Naive thymus-derived CD8-positive, alpha-beta T cell (primary cell): ENCODE measurements at places on chromosomes 6 and 20. TPM values are rescaled to one million over a fixed set of nuclear protein-coding genes. Genes with fewer than 3 reads are reported as not detected.

The TBX18 gene
- not detected for polyA plus RNA-seq

The BYSL gene
- 4.9 TPM for polyA plus RNA-seq

The HSD17B8 gene
- polyA plus RNA-seq = 79.2 TPM

The GATA5 gene
- not detected for polyA plus RNA-seq

The PKIG gene
- polyA plus RNA-seq = 6.1 TPM

The BMP7 gene
- not detected for polyA plus RNA-seq

The WFDC5 gene
- polyA plus RNA-seq = not detected

The GGTLC1 gene
- polyA plus RNA-seq = not detected

DNA sequence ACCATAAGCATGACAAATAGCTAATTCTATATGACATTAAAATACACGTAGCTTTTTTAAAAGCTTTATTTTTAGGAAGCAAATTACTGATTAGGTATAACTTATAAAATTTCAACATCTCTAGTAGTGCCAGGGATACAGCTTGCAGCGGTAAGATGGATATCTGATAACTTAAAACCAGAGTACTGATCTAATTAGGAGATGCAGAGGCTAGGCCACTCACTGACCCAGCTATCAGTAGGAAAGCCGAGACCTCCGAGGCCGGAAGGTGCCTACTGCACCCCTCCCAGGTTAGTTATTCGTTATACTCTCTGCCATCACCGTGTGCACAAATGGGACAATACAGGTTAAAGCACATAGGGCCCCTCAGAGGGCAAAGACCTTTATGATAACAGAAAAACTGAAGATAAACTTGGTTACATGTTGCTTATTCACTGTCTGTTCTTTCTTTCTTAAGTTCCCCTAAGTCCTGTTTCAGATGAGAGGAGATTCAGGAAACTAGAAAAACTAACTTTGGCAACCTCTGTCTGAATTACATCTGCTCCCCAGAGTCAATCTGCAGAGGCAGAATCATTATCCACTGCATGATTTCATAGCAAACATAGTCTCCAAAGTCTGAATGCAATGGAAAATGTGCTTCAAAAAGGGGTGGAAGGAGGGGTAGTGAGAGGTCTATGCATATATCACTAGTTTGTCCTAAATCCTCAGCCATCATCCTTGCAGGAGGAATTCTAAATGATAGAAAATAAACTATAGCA lies 60.8 kb downstream of the RIPOR2 start:
- H3K27me3 ChIP-seq = no peaks in the 10 kb centered on the region
- DNase-seq = no peak
- peaks cover 76% of the 10 kb centered on the region for H3K36me3 ChIP-seq
- H3K27ac ChIP-seq = peak overlapping the region; percentile 80

GRCh38 chr6:108078191-108078590 lies 3.6 kb upstream of the OSTM1 start:
- H3K4me1 ChIP-seq = peaks cover 15% of the 10 kb centered on the region
- DNase-seq = no peak
- no peak overlapping the region for H3K4me3 ChIP-seq

DNA sequence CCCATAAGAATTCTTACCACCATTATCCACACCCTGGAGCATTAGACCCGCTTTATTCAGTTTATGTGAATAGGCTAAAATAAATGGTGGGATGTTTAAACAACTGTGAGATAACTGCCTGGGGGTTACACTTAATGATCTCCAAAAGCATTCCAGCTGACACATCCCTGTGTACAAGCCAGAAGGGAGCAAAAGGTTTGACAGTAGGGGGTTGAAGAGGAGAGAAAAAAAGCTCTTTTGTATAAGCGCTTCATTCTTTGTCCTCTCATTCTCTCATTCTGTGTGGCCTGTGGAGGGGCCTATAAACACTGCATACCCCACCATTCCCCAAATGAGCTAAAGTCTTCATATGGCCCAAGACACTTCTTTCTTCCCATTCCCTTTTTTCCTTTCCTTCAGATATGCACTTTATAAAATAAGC lies 30.8 kb upstream of the COL21A1 start:
- H3K36me3 ChIP-seq = no peaks in the 10 kb centered on the region
- no peaks in the 10 kb centered on the region for H3K4me1 ChIP-seq
- H3K27me3 ChIP-seq = no peaks in the 10 kb centered on the region
- no peak overlapping the region for H3K27ac ChIP-seq
- no peak overlapping the region for H3K4me3 ChIP-seq
- no peak for DNase-seq

DNA sequence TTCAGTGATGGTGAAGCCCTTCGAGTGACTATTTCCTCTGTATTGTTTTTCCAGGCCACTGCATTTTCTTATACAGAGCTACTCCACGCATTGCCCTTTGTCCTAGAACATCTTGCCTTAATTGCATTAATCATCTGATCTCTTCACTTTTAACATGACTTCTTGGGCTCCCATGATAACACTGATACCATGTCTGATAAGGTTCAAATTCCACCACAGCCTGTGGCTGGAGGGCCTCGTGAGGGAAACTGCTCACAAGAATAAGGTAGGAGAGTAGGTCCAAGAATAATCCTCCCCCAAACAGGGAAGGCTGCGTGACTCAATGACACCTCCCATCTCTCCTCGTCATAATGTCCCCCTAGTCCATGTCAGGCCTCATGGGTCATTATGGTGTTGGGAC lies 165.5 kb upstream of the ECI2 start:
- H3K27me3 ChIP-seq = peaks cover 13% of the 10 kb centered on the region
- no peaks in the 10 kb centered on the region for H3K36me3 ChIP-seq
- H3K27ac ChIP-seq = no peak overlapping the region
- H3K4me1 ChIP-seq = no peaks in the 10 kb centered on the region

GRCh38 chr6:2875359-2876191 lies 27.5 kb downstream of the SERPINB9 start:
- H3K27me3 ChIP-seq = no peaks in the 10 kb centered on the region
- peaks cover 36% of the 10 kb centered on the region for H3K4me1 ChIP-seq
- peak; percentile 48 for DNase-seq
- peak overlapping the region; percentile 85 for H3K4me3 ChIP-seq

DNA sequence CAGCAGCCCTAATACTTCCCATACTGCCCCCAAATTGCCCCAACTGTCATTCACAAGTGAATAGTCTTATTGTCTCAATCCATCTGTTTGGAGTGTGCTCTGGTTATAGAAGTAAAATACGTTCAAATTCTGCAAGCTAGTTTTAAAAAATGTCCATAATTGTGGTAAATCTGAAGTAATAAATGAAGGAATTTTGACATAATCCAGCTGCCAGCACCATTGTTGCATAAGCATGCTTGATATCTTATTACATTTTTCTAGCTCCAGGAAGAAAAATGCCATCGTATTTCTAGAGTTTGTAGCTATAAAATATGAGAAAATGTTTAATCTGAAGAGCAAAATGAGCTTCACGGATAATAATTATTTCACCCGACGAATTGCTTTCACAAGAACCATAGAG lies 664.7 kb downstream of the RFPL4B start:
- H3K4me3 ChIP-seq = no peak overlapping the region
- no peak for DNase-seq
- no peak overlapping the region for H3K27ac ChIP-seq
- H3K27me3 ChIP-seq = no peaks in the 10 kb centered on the region
- H3K4me1 ChIP-seq = no peaks in the 10 kb centered on the region

DNA sequence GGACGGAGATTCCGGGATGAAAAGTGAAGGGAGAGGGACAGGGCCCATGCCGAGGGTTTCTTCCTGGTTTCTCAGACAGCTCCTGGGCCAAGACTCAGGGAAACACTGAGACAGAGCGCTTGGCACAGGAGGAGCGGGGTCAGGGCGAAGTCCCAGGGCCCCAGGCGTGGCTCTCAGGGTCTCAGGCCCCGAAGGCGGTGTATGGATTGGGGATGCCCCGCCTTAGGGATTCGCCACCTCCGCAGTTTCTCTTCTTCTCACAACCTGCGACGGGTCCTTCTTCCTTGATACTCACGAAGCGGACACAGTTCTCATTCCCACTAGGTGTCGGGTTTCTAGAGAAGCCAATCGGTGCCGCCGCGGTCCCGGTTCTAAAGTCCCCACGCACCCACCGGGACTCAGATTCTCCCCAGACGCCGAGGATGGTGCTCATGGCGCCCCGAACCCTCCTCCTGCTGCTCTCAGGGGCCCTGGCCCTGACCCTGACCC lies 55.0 kb upstream of the HLA-A start:
- H3K4me1 ChIP-seq = peaks cover 19% of the 10 kb centered on the region
- peak overlapping the region; percentile 99 for H3K4me3 ChIP-seq
- peak; percentile 73 for DNase-seq
- H3K36me3 ChIP-seq = peaks cover 3% of the 10 kb centered on the region

DNA sequence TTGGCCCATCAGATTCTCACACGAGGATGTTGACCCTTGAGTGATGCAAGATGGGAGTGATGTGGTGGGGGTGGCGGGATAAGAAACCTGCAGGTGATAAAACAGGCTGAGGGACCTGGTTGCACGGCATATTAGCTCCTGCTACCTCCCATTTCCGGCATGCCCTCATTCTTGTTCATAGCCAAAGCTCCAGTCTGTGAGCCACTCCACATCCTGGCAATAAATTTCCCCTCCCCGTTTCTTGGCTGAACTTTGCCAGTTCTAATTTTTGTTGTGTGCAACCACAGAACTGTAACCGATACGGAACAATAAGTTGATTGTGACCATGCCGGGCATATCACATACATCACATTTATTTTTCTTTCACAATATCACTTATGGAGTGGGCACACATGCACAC lies 41.6 kb upstream of the NFATC2 start:
- H3K4me3 ChIP-seq = no peak overlapping the region
- no peaks in the 10 kb centered on the region for H3K27me3 ChIP-seq
- H3K4me1 ChIP-seq = peaks cover 11% of the 10 kb centered on the region
- no peaks in the 10 kb centered on the region for H3K36me3 ChIP-seq

DNA sequence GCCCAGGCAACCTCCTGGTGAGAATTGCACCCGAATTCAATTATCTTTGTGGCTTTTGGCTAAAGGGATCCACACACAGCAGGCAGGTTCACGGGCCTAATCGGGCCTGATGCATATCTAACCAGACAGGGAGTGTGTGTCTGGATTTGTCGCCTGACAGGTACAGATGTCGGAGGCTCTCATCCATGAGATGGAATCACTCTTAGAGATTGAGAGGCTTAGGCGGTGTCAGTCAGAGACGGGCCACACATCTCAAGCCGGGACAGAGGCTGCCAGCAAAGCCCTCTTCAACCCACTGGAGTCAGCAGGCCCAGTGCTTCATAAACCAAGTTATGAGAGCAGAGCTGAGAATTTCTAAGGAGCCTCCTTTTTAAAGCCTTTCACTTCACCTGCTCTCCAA lies 247.0 kb downstream of the LRFN2 start:
- peaks cover 14% of the 10 kb centered on the region for H3K27me3 ChIP-seq
- no peak overlapping the region for H3K27ac ChIP-seq
- H3K4me1 ChIP-seq = no peaks in the 10 kb centered on the region
- no peak for DNase-seq
- no peak overlapping the region for H3K4me3 ChIP-seq

GRCh38 chr6:162468326-162468725 lies 259.2 kb downstream of the PRKN start:
- no peaks in the 10 kb centered on the region for H3K4me1 ChIP-seq
- no peak overlapping the region for H3K27ac ChIP-seq
- no peak overlapping the region for H3K4me3 ChIP-seq
- H3K36me3 ChIP-seq = peaks cover 2% of the 10 kb centered on the region
- H3K27me3 ChIP-seq = no peaks in the 10 kb centered on the region
- no peak for DNase-seq

DNA sequence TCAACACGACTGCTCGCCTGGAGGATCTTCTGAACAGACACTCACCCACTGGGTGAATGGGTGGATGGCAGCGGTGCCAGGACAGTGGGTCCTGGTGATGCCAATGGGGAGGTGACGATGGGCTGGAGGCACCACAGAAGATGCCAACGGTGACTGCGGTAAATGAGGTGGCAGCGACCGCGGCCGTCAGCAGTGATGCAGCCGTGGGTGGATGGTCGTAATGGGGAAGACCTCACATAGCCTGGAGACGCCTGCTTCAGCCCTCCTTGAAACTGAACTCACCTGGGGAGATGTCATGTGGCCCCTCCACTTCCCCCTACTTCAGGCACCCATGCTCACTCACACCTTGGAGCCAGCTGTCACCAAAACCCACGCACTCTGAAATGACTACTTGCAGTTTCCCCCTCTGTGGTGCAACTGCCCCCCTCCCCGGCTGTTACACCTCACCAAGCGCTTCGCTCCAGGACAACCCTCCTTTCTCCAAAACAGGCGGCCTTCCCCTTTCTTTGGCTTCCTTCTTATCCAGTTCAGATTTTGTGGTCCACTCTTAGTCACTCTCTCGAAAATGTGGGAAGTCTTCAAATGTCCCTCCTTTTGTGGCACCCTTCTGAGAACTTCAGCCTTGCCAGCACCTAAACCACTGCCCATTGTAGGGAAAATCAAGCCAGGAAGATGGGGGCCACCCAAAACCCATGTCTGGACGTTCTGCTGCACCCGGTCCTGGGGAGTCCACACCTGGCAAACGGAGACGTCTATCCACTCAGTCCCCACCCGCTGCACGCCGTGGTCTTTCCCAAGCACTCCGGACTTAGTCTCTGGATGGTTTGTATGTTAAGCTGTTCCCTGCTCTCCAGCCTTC lies 10.4 kb upstream of the ABHD16B start:
- no peak for DNase-seq
- peaks cover 12% of the 10 kb centered on the region for H3K4me1 ChIP-seq
- H3K4me3 ChIP-seq = no peak overlapping the region
- peaks cover 1% of the 10 kb centered on the region for H3K27me3 ChIP-seq

GRCh38 chr6:136039185-136039584 lies 187.7 kb downstream of the PDE7B start:
- no peak overlapping the region for H3K4me3 ChIP-seq
- DNase-seq = no peak
- peaks cover 4% of the 10 kb centered on the region for H3K27me3 ChIP-seq
- no peak overlapping the region for H3K27ac ChIP-seq
- H3K4me1 ChIP-seq = peaks cover 20% of the 10 kb centered on the region

GRCh38 chr6:83463886-83464285 lies 33.0 kb upstream of the ME1 start:
- no peaks in the 10 kb centered on the region for H3K4me1 ChIP-seq
- no peaks in the 10 kb centered on the region for H3K36me3 ChIP-seq
- DNase-seq = no peak

DNA sequence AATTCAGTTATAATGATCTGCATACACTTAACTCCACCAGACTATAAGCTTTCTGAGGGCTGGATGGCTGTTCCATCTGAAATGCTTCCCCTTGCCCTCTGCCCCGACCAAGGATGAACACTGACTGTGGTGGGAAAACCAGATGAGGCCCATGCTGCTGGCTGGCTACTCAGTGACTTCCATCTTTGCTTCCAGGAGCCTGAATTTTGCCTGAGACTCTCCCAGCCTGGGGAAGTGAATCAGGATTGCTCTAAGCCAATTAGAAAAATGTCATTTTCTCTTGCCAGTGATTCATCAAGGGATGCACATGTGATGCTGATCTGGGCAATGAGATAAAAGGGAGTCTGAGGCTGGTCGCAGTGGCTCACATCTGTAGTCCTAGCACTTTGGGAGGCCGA lies 1.7 kb upstream of the TOMM34 start:
- H3K4me3 ChIP-seq = peak overlapping the region; percentile 44
- peak overlapping the region; percentile 40 for H3K27ac ChIP-seq
- peaks cover 13% of the 10 kb centered on the region for H3K36me3 ChIP-seq
- H3K27me3 ChIP-seq = no peaks in the 10 kb centered on the region
